ENCODE measurements at places on chromosomes 2 and 18.

GRCh38 chr18:67514901-67515540 is 1.5 kb downstream of the DSEL start:
- DNase-seq, result no peak

DNA sequence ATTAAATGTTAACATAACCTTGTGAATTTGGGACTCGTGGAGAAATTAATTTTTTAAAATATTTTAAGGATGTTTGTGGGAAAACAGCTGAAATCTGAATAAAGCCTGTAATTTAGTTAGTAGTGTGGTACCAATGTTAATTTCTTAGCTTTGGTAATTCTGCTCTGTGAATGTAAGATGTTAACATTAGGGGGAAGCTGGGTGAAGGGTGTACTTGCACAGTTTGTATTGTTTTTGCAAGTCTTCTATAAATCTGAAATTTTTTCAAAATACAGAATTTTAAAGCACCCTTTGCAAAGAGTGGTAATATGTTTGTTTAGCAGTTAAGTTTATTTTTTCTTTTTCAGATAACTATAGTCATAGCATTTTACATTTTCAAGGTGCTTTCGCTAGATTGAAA is 4.5 kb downstream of the PTPRM start:
- no peak for DNase-seq

DNA sequence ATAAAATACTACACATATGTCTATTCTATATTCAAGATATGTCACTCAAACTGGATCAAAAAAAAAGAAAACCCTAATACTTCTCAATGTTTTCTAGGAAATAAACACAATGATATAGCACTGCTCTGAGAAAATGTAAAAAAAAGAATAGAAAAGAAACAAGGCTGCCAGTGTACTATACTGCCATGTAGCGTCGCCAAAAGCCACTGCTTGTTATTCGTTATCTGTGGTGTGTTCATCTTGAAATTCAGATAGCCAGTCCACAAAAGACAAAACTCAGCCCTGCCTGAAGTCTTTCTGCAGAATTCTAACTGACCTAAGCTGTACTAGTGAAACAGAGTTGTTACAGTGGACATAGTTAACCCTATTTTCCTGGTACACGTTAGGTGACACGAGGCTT is 12.2 kb upstream of the YPEL5 start:
- no peak for DNase-seq

DNA sequence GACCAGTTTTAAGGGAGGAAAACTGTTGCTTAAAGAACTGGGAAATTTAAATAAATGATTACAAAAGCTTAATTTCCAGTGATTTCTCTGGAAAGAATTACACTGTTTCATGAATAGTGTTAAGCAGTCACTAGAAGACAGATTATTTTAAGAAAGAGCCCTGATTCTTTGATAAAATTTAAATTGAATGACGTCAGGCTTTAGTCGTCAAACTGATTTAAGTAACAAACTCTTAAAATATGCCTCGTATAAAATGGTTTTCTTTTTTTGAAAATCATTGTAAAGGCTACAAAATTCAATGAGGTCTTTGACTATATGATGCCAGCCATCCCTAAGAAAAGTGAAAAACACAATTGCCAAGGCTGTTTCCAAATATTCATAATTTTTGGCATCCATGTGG is 465.0 kb downstream of the NR4A2 start:
- no peak for DNase-seq

GRCh38 chr2:186365406-186365805 is 120.7 kb upstream of the ZC3H15 start:
- no peak for DNase-seq
